ENCODE measurements at places on chromosomes 1 and 21. TPM values are rescaled to one million over a fixed set of nuclear protein-coding genes. Genes with fewer than 3 reads are reported as not detected.

DNA sequence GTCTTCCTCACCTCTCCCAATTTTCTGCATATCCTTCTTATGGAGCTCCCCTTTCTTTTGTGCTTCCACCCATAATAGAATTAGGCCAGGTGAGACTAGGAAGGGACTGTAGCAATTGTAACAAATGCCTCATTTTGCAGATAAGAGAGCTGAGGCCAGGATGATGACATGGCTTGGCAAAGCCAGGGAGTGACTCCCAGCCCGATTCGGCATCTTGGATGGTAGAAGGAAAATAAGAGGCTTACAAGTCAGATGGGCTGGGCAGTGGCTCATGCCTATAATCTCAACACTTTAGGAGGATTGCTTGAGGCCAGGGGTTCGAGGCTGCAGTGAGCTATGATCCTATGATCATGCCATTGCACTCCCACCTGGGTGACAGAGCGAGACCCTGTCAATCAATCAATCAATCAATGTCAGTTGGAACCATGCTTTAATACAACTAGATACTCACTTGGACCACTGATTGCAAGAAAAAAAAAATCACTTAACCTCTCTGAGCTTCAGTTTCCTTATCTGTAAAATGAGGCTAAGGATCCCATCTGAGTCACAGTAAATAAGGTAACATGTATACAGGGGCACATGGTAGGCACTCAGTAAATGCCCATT lies 51.6 kb downstream of the PLEKHA6 start:
- no peak overlapping the region for H3K4me3 ChIP-seq
- no peaks in the 10 kb centered on the region for H3K4me1 ChIP-seq
- DNase-seq = no peak
- no peaks in the 10 kb centered on the region for H3K36me3 ChIP-seq

DNA sequence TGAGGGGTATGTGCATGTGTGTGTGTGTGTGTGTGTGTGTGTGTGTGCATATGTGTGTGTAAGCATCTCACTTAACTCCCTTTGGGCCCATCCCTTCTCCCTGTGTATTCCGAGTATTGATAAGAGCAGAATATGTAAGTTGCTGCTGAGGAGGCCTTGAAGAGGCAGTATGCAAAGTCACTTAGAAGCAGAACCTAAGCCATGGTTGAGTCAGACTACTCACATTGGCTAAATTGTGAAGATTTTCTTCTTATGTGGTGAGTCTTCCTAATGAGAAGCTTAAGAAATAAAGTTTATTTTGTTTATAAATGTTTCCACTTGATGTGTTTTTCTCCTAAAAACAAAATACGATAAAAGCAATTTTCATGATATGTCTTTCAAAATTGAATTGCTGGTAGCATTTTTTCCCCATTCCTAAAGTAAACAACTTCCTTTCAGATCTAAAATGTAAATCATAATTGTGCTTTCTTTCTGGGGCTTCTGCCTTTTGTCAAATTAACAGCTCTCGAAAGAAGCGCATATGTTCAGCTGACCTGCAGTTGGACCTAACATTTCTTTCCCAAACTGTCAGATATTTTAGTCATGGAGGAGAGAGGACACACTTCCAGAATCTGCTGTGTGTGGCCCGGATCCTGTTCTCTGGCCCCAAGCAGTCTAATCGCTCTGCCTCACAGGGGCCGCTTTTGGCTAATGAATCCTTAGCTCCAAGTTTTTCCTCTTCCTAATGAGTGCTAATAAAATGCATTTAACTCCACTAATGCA lies 284.0 kb downstream of the DUSP10 start:
- peak overlapping the region; percentile 40 for H3K27ac ChIP-seq
- no peaks in the 10 kb centered on the region for H3K27me3 ChIP-seq
- DNase-seq = no peak
- H3K4me1 ChIP-seq = no peaks in the 10 kb centered on the region
- no peak overlapping the region for H3K4me3 ChIP-seq

Gene BCAR3
- 34.4 TPM for total RNA-seq

- no peak overlapping the region for H3K4me3 ChIP-seq
- no peak for DNase-seq
- H3K4me1 ChIP-seq = peaks cover 3% of the 10 kb centered on the region
- H3K36me3 ChIP-seq = no peaks in the 10 kb centered on the region
Observed at GRCh38 chr1:100349246-100349645, 3.1 kb upstream of the CDC14A start.

DNA sequence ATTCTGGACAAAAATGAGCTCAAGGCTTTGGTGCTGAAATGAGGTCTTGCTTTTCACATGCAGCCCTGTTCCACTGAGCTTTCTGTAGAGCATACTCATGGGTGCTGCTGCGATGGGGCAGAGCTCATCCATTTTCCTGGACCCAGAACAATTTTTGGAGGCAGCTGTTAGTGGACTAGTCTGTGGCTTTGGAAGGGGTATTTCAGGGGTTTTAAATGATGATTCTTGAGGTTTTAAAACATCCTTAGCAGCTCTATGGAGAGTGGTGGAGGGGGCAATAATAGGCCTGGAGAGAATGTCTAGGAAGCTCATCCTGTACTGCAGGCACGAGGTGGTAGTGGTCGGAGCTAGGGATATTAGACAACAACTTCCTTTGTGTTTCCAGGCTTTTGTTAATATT lies 16.5 kb downstream of the NOS1AP start:
- no peak for DNase-seq
- H3K4me3 ChIP-seq = no peak overlapping the region
- no peak overlapping the region for H3K27ac ChIP-seq
- H3K4me1 ChIP-seq = no peaks in the 10 kb centered on the region
- no peaks in the 10 kb centered on the region for H3K36me3 ChIP-seq
- peaks cover 5% of the 10 kb centered on the region for H3K27me3 ChIP-seq

Gene FBXO28
- total RNA-seq = 34.3 TPM

Gene TEX38
- total RNA-seq = not detected

DNA sequence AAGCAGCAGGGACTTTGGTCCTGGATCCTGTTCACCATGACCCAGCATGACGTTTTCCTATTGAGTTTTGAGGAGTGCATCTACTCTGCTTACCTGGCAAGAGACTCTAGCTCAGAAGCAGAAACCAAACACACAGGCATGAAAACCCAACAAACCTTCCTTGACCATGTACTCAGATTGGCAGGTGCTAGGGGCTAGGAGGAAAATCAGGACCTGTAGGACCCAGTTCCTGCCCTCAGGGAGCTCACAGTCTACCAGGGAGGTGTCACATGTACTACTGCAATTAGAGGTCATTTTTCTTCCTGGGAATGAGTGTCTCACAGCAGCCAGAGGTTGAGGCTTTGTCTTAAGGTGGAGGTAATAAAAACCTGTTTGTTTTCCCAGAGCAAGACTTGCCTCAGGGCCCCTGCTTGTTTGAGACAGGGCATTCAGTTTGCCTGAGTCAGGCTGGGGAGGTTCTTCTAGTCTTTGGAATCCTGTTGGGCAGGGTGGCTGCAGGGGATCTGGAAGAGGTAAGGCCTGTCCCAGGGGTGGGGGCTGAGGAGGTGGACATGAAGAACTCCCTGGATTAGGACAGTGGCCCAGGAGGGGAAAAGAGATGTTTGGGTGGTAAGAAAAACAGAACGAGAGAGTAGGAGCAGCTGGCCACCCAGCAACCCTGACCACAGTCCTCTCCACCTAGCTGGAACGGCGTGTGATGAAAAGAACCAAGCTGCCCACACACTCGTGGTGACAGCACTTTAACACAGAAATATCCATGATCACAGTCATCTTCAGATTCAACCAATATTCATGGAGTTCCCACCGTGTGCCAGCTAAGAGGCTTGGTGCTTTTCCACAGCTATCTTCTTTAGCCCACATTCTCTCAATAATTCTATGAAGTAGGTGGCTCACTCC lies 30.8 kb downstream of the IER5 start:
- no peak overlapping the region for H3K27ac ChIP-seq
- no peak overlapping the region for H3K4me3 ChIP-seq
- H3K4me1 ChIP-seq = peaks cover 7% of the 10 kb centered on the region
- H3K27me3 ChIP-seq = no peaks in the 10 kb centered on the region
- DNase-seq = no peak

DNA sequence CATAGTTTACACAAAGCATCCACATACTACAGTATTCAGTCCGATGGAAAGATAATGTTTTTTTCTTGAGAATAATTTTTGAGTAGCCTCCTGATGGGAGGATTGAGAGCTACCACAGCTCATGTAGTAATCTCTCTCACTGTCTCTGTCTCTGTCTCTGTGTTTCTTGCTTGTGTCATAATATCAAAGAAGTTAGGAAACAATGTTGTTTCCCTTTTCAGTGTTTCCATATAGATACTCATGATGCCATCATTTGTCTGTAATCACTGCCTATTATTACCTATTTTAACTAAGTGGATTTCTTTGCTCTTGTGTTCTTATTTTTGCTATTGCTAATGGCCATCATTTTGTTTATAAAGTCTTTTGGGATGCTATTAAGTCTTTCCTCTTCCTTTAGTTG lies 367.7 kb downstream of the NEGR1 start:
- no peaks in the 10 kb centered on the region for H3K36me3 ChIP-seq
- no peak for DNase-seq
- no peak overlapping the region for H3K27ac ChIP-seq
- no peak overlapping the region for H3K4me3 ChIP-seq

DNA sequence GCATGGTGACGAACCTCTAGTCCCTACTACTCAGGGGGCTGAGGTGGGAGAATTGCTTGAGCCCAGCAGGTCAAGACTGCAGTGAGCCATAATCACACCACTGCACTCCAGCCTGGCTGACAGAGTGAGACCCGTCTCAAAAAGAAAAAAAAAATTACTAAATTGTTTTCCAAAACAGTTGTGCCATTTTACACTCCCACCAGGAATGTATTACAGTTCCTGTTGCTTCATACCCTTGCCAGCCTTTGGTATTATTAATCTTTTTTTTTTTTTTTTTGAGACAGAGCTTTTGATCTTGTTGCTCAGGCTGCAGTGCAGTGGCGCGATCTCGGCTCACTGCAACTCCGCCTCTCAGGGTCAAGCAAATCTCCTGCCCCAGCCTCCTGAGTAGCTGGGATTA lies 55.9 kb downstream of the RPS6KA1 start:
- DNase-seq = no peak
- H3K27ac ChIP-seq = no peak overlapping the region
- H3K4me3 ChIP-seq = no peak overlapping the region
- H3K4me1 ChIP-seq = no peaks in the 10 kb centered on the region
- no peaks in the 10 kb centered on the region for H3K27me3 ChIP-seq

Gene GPA33
- not detected for total RNA-seq

Gene APP
- total RNA-seq = 633 TPM

- H3K4me1 ChIP-seq = no peaks in the 10 kb centered on the region
- H3K27ac ChIP-seq = no peak overlapping the region
- DNase-seq = no peak
- H3K36me3 ChIP-seq = no peaks in the 10 kb centered on the region
Observed at GRCh38 chr21:23438081-23438480, 2169.2 kb downstream of the MRPL39 start.

Gene RUNX3
- 0.26 TPM for total RNA-seq

Gene KRTAP21-2
- total RNA-seq = not detected

Gene SNAPIN
- 76.5 TPM for total RNA-seq

Gene KCNQ4
- under 0.01 TPM for total RNA-seq

DNA sequence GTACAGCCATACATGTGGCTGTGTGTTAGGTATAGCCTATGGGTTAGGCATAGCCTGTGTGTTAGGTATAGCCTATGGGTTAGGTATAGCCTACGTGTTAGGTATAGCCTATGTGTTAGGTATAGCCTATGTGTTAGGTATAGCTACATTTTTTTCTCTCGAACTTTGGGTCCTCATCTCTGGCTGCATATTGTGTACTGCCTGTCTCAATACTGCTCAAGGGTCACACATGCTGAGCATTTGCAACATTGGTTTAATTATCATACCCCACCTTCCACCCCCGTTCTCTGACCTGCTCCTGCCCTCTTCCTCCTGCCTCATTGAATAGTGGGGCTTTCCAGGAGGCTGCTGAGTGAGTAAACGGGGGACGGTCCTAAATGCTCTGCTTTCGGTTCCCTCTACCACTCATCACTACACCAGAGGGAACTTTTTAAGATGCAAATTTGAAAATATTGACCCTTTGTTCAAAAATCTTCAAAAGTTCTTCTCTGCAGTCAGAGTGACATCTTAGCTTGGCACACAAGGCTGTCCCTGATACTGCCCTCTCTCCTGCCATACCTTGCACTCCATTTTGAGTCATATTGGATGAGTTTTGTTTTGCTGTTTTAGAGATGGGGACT lies 17.8 kb downstream of the OR2B11 start:
- H3K27me3 ChIP-seq = no peaks in the 10 kb centered on the region
- no peak overlapping the region for H3K4me3 ChIP-seq
- H3K4me1 ChIP-seq = no peaks in the 10 kb centered on the region
- H3K27ac ChIP-seq = no peak overlapping the region
- H3K36me3 ChIP-seq = no peaks in the 10 kb centered on the region
- no peak for DNase-seq

Gene WNT2B
- 1.5 TPM for total RNA-seq

GRCh38 chr1:38068220-38068979 lies 21.8 kb upstream of the POU3F1 start:
- H3K4me1 ChIP-seq = no peaks in the 10 kb centered on the region
- no peak overlapping the region for H3K4me3 ChIP-seq
- no peaks in the 10 kb centered on the region for H3K36me3 ChIP-seq
- no peaks in the 10 kb centered on the region for H3K27me3 ChIP-seq
- H3K27ac ChIP-seq = no peak overlapping the region

DNA sequence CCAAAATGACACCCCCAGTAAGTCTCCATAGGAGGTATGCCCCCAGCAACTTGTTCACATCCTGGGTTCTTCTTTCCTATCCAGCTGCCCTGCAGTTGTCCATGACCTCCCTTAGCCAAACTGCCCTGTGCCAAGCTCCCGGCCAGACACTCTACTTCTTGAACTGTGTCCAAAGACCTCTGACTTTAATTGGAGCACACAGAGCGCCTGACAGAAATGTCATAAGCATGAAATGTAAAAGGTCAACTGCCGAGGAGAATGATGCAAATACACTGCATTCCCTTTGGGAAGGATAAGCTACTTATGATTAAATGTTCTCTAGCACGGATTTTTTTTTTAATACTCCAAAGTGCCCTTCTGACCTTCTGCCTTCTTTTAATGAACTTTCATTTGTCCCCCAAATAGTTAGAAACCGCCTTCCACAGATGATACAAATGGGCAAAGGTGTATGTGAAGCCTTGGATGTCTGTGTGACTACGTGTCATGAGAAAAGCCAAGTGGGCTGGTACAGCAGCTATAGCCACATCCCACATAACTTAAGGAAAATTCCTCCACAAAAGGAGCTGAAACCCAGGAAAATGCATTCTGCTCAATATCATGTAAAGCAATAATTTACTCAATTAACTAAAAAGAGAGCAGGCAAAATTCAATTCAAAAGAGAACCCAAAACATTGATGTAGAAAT lies 26.8 kb downstream of the PALMD start:
- H3K4me3 ChIP-seq = no peak overlapping the region
- DNase-seq = no peak
- peak overlapping the region; percentile 70 for H3K27ac ChIP-seq
- peaks cover 5% of the 10 kb centered on the region for H3K4me1 ChIP-seq
- no peaks in the 10 kb centered on the region for H3K27me3 ChIP-seq
- no peaks in the 10 kb centered on the region for H3K36me3 ChIP-seq

- no peaks in the 10 kb centered on the region for H3K27me3 ChIP-seq
- no peak overlapping the region for H3K4me3 ChIP-seq
- H3K4me1 ChIP-seq = no peaks in the 10 kb centered on the region
- H3K36me3 ChIP-seq = no peaks in the 10 kb centered on the region
- no peak for DNase-seq
Observed at GRCh38 chr1:60637651-60638050, 444.7 kb upstream of the NFIA start.

- no peaks in the 10 kb centered on the region for H3K4me1 ChIP-seq
- no peak overlapping the region for H3K27ac ChIP-seq
- peak; percentile 7 for DNase-seq
Observed at GRCh38 chr1:200963076-200963475, 60.4 kb downstream of the KIF21B start.

- H3K4me1 ChIP-seq = no peaks in the 10 kb centered on the region
- no peaks in the 10 kb centered on the region for H3K27me3 ChIP-seq
- H3K36me3 ChIP-seq = no peaks in the 10 kb centered on the region
- peak; percentile 87 for DNase-seq
Observed at GRCh38 chr1:225694151-225694603, 41.3 kb upstream of the ENAH start.
